Prostate gland (tissue), 2 donors: ENCODE measurements at places on chromosomes 1 and 21. TPM values are rescaled to one million over a fixed set of nuclear protein-coding genes. Genes with fewer than 3 reads are reported as not detected.

Gene PEAR1
- 20.0 TPM for total RNA-seq

Gene SLC50A1
- total RNA-seq, result 26.6 TPM

Gene RBP7
- 23.5 TPM for total RNA-seq

Gene VWA5B1
- total RNA-seq, result not detected

Gene CFHR5
- total RNA-seq, result not detected

Gene ROR1
- total RNA-seq, result 11.1 TPM

GRCh38 chr1:230633469-230633868 is 8.8 kb upstream of the COG2 start:
- no peaks in the 10 kb centered on the region for H3K36me3 ChIP-seq
- no peaks in the 10 kb centered on the region for H3K4me1 ChIP-seq
- H3K4me3 ChIP-seq, result no peak overlapping the region
- H3K27me3 ChIP-seq, result no peaks in the 10 kb centered on the region

GRCh38 chr1:62362926-62363325 is 43.7 kb upstream of the KANK4 start:
- no peak for DNase-seq
- no peaks in the 10 kb centered on the region for H3K27me3 ChIP-seq
- no peaks in the 10 kb centered on the region for H3K4me1 ChIP-seq
- no peak overlapping the region for H3K4me3 ChIP-seq
- H3K36me3 ChIP-seq, result no peaks in the 10 kb centered on the region

DNA sequence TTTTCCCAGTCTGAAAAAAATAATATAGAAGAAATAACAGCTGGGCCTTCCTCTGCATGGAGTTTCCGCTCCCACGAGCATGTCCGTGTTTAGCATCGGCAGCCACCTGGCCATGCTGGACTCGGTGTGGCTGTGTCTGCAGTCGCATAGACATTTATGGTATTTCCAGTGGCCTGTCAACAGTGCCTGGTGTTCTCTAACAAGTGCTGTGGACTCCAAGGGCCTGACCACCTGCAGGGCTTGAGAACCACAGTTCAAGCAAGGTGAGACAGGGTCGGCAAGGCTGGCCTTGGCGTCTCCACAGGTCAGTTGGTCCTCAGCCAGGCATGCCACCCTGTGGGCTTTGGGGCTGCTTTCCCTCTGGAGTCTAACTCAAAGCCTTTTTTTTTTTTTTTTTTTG is 124.8 kb downstream of the PGBD5 start:
- no peaks in the 10 kb centered on the region for H3K36me3 ChIP-seq
- no peaks in the 10 kb centered on the region for H3K4me1 ChIP-seq
- H3K4me3 ChIP-seq, result no peak overlapping the region
- no peak for DNase-seq
- H3K27ac ChIP-seq, result no peak overlapping the region
- H3K27me3 ChIP-seq, result no peaks in the 10 kb centered on the region

- no peaks in the 10 kb centered on the region for H3K36me3 ChIP-seq
- no peak overlapping the region for H3K27ac ChIP-seq
- no peaks in the 10 kb centered on the region for H3K27me3 ChIP-seq
- DNase-seq, result no peak
Measured at GRCh38 chr1:111878091-111878490, 111.4 kb downstream of the KCND3 start.

DNA sequence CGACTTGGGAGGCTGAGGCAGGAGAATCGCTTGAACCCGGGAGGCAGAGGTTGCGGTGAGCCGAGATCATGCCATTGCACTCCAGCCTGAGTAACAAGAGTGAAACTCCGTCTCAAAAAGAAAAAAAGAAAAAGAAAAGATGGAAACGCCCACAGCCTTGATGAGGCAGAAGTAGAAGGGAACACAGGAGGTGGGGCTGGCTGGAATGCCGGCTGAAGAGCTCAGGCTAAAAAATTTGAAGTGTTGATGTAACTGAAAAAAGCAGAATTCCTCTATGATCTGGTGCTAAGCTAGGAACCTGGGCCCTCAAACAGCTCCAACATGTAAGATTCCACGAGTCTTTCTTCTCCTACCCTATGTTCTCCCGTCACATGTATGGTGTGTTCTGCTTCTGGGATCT is 53.6 kb downstream of the SLC66A1 start:
- peaks cover 28% of the 10 kb centered on the region for H3K4me1 ChIP-seq
- no peak overlapping the region for H3K4me3 ChIP-seq
- no peaks in the 10 kb centered on the region for H3K27me3 ChIP-seq
- DNase-seq, result no peak

DNA sequence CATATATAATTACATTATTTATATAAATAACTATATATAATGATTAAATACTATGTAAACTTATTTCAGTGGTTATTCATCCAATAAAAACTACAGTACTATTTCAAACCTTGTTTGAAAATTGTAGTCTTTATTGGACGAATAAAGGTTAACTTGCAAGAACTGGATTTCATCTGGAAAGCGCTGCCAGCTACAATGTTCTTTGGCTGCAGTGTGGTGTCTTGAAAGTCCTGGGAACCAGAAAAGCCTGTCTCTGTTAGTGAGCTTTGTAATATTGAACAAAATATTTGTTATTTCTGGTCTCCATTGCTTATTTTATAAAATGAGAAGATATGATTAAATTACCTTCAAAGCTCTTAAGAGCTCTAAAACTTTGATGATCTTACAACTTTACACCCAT is 763.6 kb downstream of the ADGRL2 start:
- no peak overlapping the region for H3K27ac ChIP-seq
- H3K27me3 ChIP-seq, result no peaks in the 10 kb centered on the region
- no peak overlapping the region for H3K4me3 ChIP-seq
- peak; percentile 64 for DNase-seq
- no peaks in the 10 kb centered on the region for H3K36me3 ChIP-seq
- H3K4me1 ChIP-seq, result no peaks in the 10 kb centered on the region

DNA sequence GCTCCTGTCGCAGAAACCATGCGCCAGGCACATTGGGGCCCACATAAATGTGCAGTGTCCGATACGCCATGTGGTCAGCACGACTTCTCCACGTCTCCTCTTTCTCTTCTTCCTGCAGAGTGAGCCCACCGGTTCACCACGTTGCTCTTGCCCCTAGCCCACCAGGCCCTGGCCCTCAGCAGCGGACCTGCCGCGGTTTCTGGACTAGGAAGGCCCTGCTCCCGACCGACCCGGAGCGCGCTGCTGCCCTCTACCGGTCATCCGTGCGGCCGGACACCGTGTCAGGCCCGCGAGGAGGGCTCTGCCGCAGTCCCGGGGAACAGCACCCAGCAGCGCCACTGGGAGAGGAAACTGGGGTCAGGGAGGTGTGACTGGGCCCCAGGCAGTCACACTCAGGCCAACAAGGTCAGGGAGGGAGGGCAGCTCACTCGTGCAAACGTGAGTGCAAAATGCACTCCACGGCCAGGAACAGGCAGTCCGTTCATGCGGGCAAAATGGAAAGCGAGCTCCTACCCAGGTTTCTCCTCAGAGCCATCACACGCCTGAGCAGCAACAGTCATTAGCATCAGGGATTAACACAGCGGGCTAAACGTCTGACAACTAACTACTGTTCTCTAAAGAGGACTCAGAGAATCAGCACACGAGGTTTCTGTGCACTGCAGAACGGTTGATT is 13.7 kb downstream of the TLR5 start:
- no peak overlapping the region for H3K4me3 ChIP-seq
- no peaks in the 10 kb centered on the region for H3K4me1 ChIP-seq
- no peaks in the 10 kb centered on the region for H3K27me3 ChIP-seq
- no peak overlapping the region for H3K27ac ChIP-seq
- peak; percentile 33 for DNase-seq
- no peaks in the 10 kb centered on the region for H3K36me3 ChIP-seq

GRCh38 chr21:36916718-36917117 is 49.8 kb downstream of the HLCS start:
- DNase-seq, result no peak
- H3K4me3 ChIP-seq, result no peak overlapping the region
- H3K27me3 ChIP-seq, result no peaks in the 10 kb centered on the region
- no peaks in the 10 kb centered on the region for H3K36me3 ChIP-seq
- H3K27ac ChIP-seq, result peak overlapping the region; percentile 48

- H3K4me3 ChIP-seq, result no peak overlapping the region
- H3K27me3 ChIP-seq, result no peaks in the 10 kb centered on the region
- no peak for DNase-seq
- H3K4me1 ChIP-seq, result no peaks in the 10 kb centered on the region
- H3K36me3 ChIP-seq, result no peaks in the 10 kb centered on the region
Measured at GRCh38 chr1:151980287-151981177, 13.1 kb downstream of the S100A10 start.

DNA sequence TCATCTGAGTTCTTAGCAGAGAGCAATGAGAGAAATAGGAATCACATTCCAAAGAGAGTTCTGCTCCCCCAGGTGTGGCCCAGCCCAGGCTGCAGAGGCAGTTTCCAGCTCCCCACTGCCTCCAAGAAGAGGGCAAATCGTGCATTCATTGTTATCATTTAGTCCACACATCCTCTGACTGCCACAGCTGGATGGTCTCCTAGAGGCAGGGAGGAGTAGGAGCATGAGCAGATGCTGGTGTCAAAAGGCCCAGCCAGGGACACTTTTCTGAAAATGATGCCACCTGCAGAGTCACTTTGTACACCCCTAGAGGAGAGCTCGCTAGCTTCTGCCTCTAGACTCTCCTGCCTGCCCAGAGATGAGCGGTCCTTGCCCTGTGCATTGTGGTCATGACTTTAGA is 33.6 kb upstream of the GNPAT start:
- H3K36me3 ChIP-seq, result no peaks in the 10 kb centered on the region
- no peaks in the 10 kb centered on the region for H3K27me3 ChIP-seq
- H3K4me1 ChIP-seq, result no peaks in the 10 kb centered on the region

DNA sequence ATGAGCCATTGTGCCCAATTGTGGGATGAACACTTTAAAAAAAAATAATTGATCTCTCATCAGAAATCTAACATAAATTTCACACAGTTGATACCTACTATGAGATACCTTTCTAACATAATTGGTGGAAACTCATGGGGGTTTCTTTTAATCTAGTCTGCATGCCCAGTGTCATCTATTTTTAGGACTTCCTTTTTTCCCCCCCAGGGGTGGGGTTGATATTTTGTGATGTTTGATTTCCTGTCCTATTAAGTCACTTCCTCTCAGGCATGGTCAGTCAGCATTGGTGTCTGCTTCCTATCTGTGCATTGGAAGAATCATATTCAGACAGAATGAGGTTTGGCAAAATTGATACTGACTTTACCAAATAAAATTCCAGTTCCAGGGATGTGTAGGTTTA is 21.5 kb downstream of the NFYC start:
- peak overlapping the region; percentile 3 for H3K27ac ChIP-seq
- DNase-seq, result no peak
- H3K27me3 ChIP-seq, result no peaks in the 10 kb centered on the region
- no peaks in the 10 kb centered on the region for H3K4me1 ChIP-seq
- H3K4me3 ChIP-seq, result no peak overlapping the region

- H3K27ac ChIP-seq, result no peak overlapping the region
- no peaks in the 10 kb centered on the region for H3K4me1 ChIP-seq
- no peaks in the 10 kb centered on the region for H3K36me3 ChIP-seq
- no peak for DNase-seq
- H3K4me3 ChIP-seq, result peak overlapping the region; percentile 18
Measured at GRCh38 chr1:83692524-83693381, 306.2 kb downstream of the TTLL7 start.

DNA sequence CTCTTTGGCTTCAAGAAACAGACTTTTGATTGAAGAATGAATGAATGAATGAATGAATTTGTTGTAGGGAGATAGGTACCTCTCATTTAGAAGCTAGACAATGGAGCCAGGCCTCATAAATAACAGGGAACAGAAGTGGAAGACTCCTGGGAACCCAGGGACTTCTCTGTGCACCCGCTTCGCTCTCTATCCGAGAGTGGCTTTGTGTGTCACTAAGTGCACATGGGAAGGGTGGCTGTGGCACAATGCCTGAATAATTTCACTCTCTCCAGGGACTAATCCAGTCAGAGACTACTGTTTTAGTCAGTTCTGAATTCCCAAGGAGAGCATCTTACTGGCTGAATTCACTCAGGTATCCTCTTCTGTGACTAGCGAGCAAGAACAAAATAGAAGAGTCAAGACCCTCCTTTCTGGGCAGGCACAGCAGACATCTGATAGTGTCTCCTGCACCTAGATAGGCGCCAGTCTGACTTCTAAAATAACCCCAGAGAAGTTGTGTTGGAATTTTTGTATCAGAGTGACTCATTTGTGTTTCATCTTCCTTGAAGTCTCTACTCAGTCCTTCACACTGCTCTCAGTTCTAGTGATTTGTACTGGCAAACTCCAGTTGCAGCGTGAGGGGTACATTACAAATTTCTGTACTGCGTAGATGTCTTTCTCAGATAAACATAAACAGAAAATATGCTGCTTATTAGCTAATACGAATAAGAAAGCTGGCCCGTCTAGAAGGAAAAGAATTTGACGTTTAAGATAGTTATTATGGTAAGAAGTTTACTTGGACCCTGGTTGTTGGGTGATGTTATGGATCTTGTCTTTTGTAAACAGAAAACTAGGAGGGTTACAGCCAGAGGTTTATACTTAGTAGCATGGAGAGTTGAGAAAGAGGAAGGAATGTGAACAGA is 34.0 kb downstream of the BACH1 start:
- H3K4me3 ChIP-seq, result no peak overlapping the region
- H3K4me1 ChIP-seq, result no peaks in the 10 kb centered on the region
- H3K27ac ChIP-seq, result no peak overlapping the region
- H3K36me3 ChIP-seq, result no peaks in the 10 kb centered on the region

- DNase-seq, result no peak
- no peaks in the 10 kb centered on the region for H3K36me3 ChIP-seq
- no peak overlapping the region for H3K27ac ChIP-seq
- no peak overlapping the region for H3K4me3 ChIP-seq
- no peaks in the 10 kb centered on the region for H3K27me3 ChIP-seq
- no peaks in the 10 kb centered on the region for H3K4me1 ChIP-seq
Measured at GRCh38 chr1:233102341-233102740, 151.9 kb downstream of the NTPCR start.

- H3K4me3 ChIP-seq, result no peak overlapping the region
- DNase-seq, result no peak
- no peaks in the 10 kb centered on the region for H3K36me3 ChIP-seq
- H3K27ac ChIP-seq, result peak overlapping the region; percentile 30
Measured at GRCh38 chr1:38724160-38725131, 135.1 kb downstream of the RRAGC start.

DNA sequence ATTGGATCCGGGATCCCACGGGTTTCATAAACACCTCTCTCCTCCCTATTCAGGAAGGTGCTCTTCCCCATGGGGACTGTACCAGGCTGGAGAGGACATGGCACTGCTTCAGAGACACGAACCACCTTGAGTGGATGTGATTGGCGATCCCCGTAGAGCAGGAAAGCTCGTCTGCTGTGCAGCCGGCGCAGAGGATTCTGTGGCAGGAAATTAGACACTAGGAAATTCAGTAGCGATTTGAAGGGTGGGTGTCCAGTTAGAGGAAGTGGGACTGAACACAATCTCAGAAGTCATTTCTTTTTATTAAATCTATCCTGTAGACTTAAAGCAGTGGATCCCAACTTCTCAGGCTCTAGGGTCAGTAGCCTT is 767 bp downstream of the PDIK1L start:
- H3K4me1 ChIP-seq, result no peaks in the 10 kb centered on the region
- peak overlapping the region; percentile 92 for H3K27ac ChIP-seq
- H3K4me3 ChIP-seq, result peak overlapping the region; percentile 88
- no peak for DNase-seq

GRCh38 chr1:36517011-36517771 is 34.5 kb upstream of the CSF3R start:
- H3K27me3 ChIP-seq, result no peaks in the 10 kb centered on the region
- H3K4me1 ChIP-seq, result no peaks in the 10 kb centered on the region
- H3K27ac ChIP-seq, result no peak overlapping the region
- no peak overlapping the region for H3K4me3 ChIP-seq

GRCh38 chr1:108893141-108893530 is 16.4 kb downstream of the GPSM2 start:
- no peak overlapping the region for H3K4me3 ChIP-seq
- no peak for DNase-seq
- no peak overlapping the region for H3K27ac ChIP-seq
